ENCODE measurements at places on chromosomes 1 and 21. TPM values are rescaled to one million over a fixed set of nuclear protein-coding genes. Genes with fewer than 3 reads are reported as not detected.

KLHDC8A gene
- total RNA-seq: not detected

PPIH gene
- 93.6 TPM for total RNA-seq

APOBEC4 gene
- total RNA-seq: not detected

BACE2 gene
- total RNA-seq: not detected

CASQ2 gene
- not detected for total RNA-seq

NHLH1 gene
- 0.68 TPM for total RNA-seq

CRABP2 gene
- 2.3 TPM for total RNA-seq

C1orf141 gene
- 0.41 TPM for total RNA-seq

TMEM61 gene
- total RNA-seq: not detected

KRTAP11-1 gene
- not detected for total RNA-seq

OR2L8 gene
- not detected for total RNA-seq

NR0B2 gene
- not detected for total RNA-seq

MYOC gene
- total RNA-seq: not detected

LCA5L gene
- not detected for total RNA-seq

RWDD3 gene
- total RNA-seq: 12.7 TPM

Data from activated naive CD4-positive, alpha-beta T cell treated with anti-CD3 and anti-CD28 coated beads, Interleukin-2, amount 50 U/mL, for 72 hours (primary cell).